ENCODE measurements at places on chromosomes 13 and 19.

DNA sequence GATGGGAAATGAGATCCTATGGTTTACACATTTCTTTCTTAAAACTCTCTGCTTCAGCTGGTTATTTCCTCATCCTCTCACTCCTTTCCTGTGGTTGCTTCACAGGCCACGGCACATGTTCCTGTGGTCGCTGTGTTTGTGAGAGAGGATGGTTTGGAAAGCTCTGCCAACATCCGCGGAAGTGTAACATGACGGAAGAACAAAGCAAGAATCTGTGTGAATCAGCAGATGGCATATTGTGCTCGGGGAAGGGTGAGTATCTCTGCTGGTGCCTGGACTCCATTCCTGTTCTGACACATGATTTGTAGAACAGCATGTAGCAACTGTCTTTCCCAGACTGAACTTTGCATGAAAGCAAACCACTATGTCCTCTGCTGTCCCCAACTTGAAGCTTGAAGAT, 254.2 kb downstream of the ITGBL1 start:
- DNase-seq, result peak; percentile 99

- no peak for DNase-seq
These were observed 375.7 kb upstream of the SPRY2 start for GRCh38 chr13:80716610-80717081.

DNA sequence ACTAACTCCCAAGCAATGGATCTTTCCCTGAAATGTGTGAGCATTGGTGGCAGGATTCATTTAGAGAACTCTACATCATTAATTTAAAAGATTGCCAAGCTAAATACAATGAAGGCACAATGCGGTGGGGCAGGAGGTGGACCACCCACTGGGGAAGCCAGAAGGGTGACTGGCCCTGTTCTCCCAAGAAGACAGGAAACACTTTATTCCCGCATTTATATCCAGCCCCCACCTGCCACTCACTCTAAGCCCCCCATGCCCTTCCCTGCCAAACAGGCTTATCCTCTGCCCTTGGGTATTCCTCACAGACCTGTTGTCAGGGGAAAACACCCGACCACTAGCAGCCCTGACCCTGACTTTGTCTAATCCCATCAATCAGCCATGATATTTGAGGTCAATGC, 189.1 kb upstream of the UBL3 start:
- DNase-seq, result no peak

- no peak for DNase-seq
These were observed 84.2 kb downstream of the AKAP11 start for GRCh38 chr13:42356184-42356575.

DNA sequence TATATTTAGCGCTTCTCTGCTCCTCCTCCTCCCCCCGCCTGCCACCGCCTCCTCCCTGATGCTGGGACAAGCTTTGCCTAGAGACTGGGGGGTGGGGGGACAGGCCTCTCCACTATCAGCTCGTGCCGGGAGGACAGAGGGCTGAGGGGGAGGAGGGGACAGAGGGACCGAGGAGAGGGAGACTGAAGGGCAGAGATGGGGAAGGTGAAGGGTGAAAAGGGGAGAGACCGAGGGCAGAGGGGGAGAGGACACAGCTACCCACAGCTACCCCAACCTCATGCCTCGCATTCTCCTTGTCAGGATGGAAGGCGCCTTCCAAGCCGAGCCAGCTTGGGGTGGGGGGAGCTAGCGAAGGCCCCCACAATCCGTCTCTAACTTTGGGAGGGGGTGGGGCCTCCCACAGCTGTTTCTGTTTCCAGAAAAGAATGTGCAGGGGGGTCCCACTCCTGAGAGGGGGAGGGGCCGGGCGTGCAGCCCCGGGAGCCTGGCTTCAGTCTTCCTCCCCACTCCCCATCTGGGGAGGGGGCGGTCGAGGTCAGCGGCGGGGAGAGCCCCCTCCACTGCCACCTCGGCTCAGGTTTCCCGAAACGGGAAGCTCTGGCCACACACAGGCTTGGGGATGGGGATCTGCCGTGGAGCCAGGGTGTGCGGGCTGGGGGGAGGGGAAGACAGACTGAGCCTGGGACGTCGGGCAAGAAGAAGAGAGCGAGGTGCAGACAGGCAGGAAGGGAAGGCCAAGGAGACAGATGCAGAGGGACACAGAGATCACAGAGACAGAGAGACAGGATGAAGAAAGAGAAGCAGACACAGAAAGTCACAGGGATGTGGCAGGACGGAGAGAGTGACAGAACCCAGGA, 1.6 kb downstream of the DACT3 start:
- peak; percentile 32 for DNase-seq

GRCh38 chr19:51590441-51590840, 19.4 kb downstream of the ZNF175 start:
- no peak for DNase-seq

GRCh38 chr13:35524171-35524570, 47.7 kb upstream of the MAB21L1 start:
- DNase-seq, result no peak

- peak; percentile 25 for DNase-seq
These were observed 95.7 kb downstream of the STK24 start for GRCh38 chr13:98480915-98481877.

GRCh38 chr19:3801412-3802096, 15.4 kb upstream of the MATK start:
- DNase-seq, result no peak

DNA sequence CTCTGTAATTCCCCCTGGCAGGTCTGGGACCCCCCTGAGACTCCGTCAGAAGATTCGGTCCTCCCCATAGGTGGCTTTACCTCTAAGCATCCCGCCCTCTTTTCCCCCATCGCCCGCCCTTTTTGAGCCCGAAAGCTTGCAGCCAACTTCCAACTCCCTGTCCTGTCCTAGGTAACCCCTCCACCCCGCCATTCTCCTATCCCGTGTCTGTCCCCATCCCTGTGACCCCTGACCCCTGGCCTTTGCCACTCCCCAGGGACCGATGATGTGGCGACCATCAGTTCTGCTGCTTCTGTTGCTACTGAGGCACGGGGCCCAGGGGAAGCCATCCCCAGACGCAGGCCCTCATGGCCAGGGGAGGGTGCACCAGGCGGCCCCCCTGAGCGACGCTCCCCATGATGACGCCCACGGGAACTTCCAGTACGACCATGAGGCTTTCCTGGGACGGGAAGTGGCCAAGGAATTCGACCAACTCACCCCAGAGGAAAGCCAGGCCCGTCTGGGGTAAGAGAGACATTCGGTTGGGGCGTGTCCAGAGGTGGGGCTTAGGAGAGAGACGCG, 488 bp downstream of the RCN3 start:
- DNase-seq, result peak; percentile 81

GRCh38 chr19:54653181-54653809, 9.5 kb upstream of the LILRB4 start:
- peak; percentile 10 for DNase-seq

DNA sequence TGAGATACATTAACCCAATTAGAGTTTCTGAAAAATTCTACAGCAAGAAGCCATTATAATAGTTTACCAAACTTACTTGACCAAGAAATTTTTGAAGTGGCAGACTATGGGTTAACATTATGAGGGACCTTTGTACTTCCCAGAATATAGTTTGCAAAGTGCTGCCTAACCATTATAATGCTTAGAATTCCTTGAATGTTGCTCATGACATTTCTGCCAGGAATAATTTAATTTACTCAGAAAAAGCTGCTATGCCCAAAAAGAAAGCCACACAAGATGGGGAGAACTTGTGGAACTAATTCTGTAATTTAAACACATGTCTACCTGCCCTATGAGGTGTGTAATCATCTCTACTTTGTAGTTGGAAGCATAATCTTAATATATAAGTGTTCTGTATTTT, 58.1 kb upstream of the MYCBP2 start:
- peak; percentile 61 for DNase-seq

GRCh38 chr13:20505405-20506366, 20.0 kb downstream of the CRYL1 start:
- no peak for DNase-seq

- DNase-seq, result no peak
These were observed 65.2 kb downstream of the GGACT start for GRCh38 chr13:100523411-100523810.

Measured in AG10803 (cell line).